Spinal cord (tissue), 10 donors: ENCODE measurements at places on chromosomes 3 and 15. TPM values are rescaled to one million over a fixed set of nuclear protein-coding genes. Genes with fewer than 3 reads are reported as not detected.

DNA sequence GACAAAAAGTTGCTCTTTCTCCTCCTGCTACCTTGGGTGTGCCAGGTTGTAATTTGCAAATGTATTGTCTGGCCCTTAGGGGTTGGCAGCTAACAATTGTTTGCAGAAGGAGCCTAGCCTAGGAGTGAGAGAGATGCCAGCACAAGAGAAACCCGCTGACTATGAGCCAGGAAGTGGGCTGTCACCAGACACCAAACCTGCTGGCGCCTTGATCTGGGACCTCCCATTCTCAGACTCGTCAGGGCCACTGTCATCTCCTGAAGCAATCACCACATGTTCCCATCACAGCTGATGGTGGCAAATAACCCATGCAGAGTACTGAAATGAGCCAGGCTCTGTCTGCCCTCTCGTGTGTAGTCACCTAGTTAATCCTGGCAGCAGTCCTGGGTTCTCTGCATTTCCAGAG is 406.4 kb upstream of the NPAP1 start:
- H3K36me3 ChIP-seq = no peaks in the 10 kb centered on the region
- H3K27me3 ChIP-seq = no peaks in the 10 kb centered on the region
- no peak overlapping the region for H3K4me3 ChIP-seq
- peaks cover 5% of the 10 kb centered on the region for H3K4me1 ChIP-seq

DNA sequence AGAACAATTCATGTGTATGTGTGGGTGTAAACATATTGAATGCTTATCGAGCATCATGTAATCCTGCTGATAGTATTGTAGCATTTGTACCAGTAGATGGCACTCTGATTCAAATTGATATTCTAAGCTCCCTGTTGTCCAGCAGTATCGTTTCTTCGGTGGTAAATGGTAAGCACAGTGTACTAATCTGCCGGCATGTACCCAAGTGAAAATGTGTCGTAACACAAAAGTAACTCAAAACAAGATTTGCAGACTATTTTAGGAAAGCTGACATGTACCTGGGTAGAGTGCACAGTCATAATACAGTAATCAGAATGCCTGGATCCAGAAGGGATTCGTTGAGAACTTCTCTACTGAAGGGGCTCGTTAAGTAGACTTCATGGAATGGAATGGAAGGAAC is 31.7 kb upstream of the MNS1 start:
- peak; percentile 43 for DNase-seq
- no peak overlapping the region for H3K27ac ChIP-seq
- H3K36me3 ChIP-seq = no peaks in the 10 kb centered on the region
- no peak overlapping the region for H3K4me3 ChIP-seq
- H3K4me1 ChIP-seq = no peaks in the 10 kb centered on the region

The RPP25 gene
- total RNA-seq = 5.6 TPM

DNA sequence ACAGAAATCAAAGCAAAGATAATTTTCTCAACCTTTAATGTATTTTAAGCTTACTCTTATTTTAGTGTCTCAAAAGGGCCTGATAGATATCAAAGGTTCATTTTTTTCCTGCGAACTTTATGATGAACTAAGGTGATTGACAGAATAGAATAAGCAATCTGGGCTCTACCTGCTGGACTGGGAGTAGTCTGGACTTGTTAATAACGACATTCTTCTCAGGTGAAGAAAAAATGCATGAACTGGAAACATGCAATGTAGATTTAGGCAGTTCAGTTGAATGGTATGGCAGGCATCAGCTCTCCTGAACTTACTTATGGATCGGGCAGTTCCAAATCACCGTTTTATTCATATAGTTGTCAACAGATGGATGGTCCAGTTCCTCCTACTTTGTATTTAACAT is 189.7 kb upstream of the ZBTB20 start:
- no peak overlapping the region for H3K4me3 ChIP-seq
- H3K27ac ChIP-seq = no peak overlapping the region
- H3K27me3 ChIP-seq = no peaks in the 10 kb centered on the region
- no peak for DNase-seq

The SHISA5 gene
- total RNA-seq = 40.9 TPM

The GABRG3 gene
- total RNA-seq = 23.7 TPM

- H3K4me1 ChIP-seq = no peaks in the 10 kb centered on the region
- no peaks in the 10 kb centered on the region for H3K36me3 ChIP-seq
- H3K27me3 ChIP-seq = no peaks in the 10 kb centered on the region
- H3K4me3 ChIP-seq = no peak overlapping the region
- no peak overlapping the region for H3K27ac ChIP-seq
Measured at GRCh38 chr3:178743297-178743696, 207.1 kb downstream of the KCNMB2 start.

DNA sequence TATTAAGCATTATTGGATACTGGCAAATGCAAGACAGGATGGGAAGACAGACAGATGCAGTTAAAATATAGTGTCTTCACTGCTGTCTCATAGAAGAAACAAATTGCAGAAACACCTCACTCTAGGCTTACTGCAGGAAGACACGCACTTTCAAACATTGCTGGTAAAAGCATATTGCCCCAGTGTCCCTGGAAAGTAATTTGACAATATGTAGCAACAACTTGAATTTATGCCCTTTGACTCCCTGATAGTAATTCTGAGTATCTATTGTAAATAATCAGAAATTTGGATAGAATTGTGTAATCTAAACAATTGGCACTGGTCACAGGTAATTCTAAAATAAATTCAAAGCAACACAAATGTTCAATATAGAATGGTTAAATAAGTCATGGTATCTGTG is 62.0 kb downstream of the MSL2 start:
- H3K36me3 ChIP-seq = no peaks in the 10 kb centered on the region
- no peak overlapping the region for H3K4me3 ChIP-seq
- H3K27me3 ChIP-seq = no peaks in the 10 kb centered on the region
- H3K4me1 ChIP-seq = no peaks in the 10 kb centered on the region

The TBC1D2B gene
- total RNA-seq = 41.7 TPM

The STAG1 gene
- total RNA-seq = 57.0 TPM

DNA sequence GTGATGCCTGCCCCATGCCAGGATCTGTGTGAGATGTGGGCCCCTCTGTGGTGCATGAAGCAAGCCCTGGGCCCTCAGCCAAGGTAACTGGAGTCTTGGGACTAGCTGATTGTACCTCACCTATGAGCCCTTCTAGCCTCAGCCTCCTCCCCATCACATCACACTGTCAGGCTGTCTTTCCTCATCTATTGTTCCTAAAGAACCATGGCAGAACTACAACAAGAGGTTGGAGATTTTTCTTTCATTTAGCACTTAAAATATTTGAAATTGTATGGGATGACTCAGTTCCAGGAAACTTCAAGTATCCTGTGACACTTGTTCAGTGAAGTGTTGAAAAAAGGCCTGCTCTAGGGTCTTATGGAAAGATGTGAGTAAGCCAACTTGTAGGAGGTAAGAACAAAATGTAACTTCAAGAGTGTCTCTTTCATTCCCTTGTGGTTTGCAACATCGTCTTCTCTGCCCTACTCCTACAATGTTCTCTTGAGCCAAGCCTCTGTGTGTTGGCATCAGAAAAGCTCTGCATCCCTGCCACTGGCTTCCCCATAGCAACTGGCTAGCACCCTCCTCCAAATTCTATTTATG is 58.7 kb upstream of the TIPARP start:
- H3K36me3 ChIP-seq = no peaks in the 10 kb centered on the region
- no peak overlapping the region for H3K27ac ChIP-seq
- no peak for DNase-seq
- H3K4me3 ChIP-seq = no peak overlapping the region
- H3K4me1 ChIP-seq = no peaks in the 10 kb centered on the region

- H3K36me3 ChIP-seq = peaks cover 2% of the 10 kb centered on the region
- peak overlapping the region; percentile 51 for H3K4me3 ChIP-seq
- peaks cover 43% of the 10 kb centered on the region for H3K4me1 ChIP-seq
Measured at GRCh38 chr3:58177747-58178527, 32.8 kb downstream of the DNASE1L3 start.

GRCh38 chr3:86563400-86563970 is 427.5 kb downstream of the VGLL3 start:
- H3K27me3 ChIP-seq = no peaks in the 10 kb centered on the region
- no peaks in the 10 kb centered on the region for H3K36me3 ChIP-seq
- no peaks in the 10 kb centered on the region for H3K4me1 ChIP-seq
- DNase-seq = peak; percentile 43
- H3K27ac ChIP-seq = no peak overlapping the region
- no peak overlapping the region for H3K4me3 ChIP-seq

- H3K4me3 ChIP-seq = no peak overlapping the region
- peaks cover 16% of the 10 kb centered on the region for H3K4me1 ChIP-seq
- H3K27me3 ChIP-seq = no peaks in the 10 kb centered on the region
- H3K36me3 ChIP-seq = no peaks in the 10 kb centered on the region
- no peak for DNase-seq
Measured at GRCh38 chr3:192860454-192860853, 57.2 kb downstream of the MB21D2 start.

GRCh38 chr15:96347181-96348111 is 16.9 kb downstream of the NR2F2 start:
- H3K4me3 ChIP-seq = peak overlapping the region; percentile 88
- peaks cover 64% of the 10 kb centered on the region for H3K4me1 ChIP-seq
- H3K27ac ChIP-seq = peak overlapping the region; percentile 89
- H3K27me3 ChIP-seq = peaks cover 45% of the 10 kb centered on the region
- no peak for DNase-seq
- peaks cover 24% of the 10 kb centered on the region for H3K36me3 ChIP-seq

DNA sequence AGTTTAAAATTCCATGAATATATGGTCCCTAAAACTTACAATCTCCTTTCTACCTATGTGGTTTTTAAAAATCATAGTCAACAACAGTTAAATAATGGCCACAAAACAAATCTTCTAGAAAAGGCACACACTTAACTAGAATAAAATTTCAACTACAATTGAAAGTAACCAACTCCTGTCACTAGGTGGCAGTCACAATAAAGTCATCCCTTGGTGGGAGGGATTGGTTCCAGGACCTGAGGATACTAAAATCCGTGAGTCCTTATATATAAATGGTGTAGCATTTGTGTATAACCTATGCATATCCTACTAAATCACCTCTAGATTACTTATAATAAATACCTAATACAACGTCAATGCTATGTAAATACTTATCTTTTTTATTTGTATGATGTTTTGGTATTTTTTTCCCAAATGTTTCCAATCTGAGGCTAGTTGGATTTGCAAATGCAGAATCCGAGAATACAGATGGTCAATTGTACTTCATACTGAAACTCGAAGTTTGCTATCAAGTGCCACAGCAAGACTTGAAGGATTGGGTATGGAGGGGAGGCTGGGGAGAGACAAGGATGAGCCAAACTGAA is 172.6 kb downstream of the FMN1 start:
- no peak overlapping the region for H3K27ac ChIP-seq
- H3K36me3 ChIP-seq = no peaks in the 10 kb centered on the region
- peak; percentile 89 for DNase-seq
- no peak overlapping the region for H3K4me3 ChIP-seq
- peaks cover 5% of the 10 kb centered on the region for H3K4me1 ChIP-seq
- no peaks in the 10 kb centered on the region for H3K27me3 ChIP-seq

DNA sequence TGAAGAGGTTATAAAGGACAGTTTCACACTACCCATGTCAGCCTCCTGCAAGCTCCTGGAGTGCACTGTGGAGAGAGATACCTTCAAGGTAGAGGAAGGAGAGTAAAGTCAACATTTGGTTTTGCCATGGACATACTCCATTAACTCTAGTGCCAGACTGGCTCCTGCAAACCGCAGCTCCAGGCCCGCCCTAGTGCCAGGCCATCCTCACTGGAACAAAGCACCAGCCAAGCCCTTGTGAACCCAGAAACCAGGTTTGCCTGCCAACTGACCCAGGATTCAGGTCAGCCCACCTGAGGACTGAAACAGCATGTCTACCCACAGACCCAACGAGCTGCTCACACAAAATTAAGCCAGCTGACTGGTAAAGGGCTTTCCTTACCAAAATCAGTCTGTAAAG is 41.0 kb upstream of the TP63 start:
- no peaks in the 10 kb centered on the region for H3K27me3 ChIP-seq
- no peaks in the 10 kb centered on the region for H3K36me3 ChIP-seq
- H3K27ac ChIP-seq = no peak overlapping the region
- H3K4me1 ChIP-seq = no peaks in the 10 kb centered on the region

GRCh38 chr3:2950159-2950558 is 160.0 kb downstream of the IL5RA start:
- no peak overlapping the region for H3K27ac ChIP-seq
- no peak for DNase-seq
- H3K36me3 ChIP-seq = no peaks in the 10 kb centered on the region

DNA sequence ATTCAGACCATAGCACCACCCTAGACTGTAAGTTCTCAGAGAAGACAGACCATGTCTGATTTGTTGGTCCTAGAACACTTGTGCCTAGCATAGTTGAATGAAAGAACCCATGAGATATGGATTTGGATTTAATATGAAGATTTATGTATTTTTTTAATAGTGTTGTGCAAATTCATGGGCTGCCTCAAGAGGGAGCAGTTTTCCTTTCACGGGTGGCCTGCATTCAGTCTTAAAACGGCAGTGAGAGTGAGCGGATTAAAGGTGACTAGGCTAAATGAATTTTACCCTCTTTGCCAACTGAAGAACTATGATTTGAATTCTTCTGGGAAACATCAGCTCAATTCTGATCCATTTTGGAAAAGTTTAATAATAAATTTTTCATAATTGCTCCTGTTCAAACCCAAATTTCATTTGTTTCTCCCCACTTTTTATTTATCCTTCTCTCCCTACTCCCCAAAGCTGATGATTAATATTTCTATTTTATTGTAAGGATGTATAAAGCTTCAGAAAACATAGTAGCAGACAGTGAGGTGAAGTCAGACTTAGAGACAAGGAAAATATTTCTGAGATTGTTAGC is 67.3 kb downstream of the MORC1 start:
- H3K4me3 ChIP-seq = no peak overlapping the region
- no peaks in the 10 kb centered on the region for H3K36me3 ChIP-seq
- H3K4me1 ChIP-seq = no peaks in the 10 kb centered on the region
- no peak overlapping the region for H3K27ac ChIP-seq

- peaks cover 78% of the 10 kb centered on the region for H3K36me3 ChIP-seq
- peaks cover 51% of the 10 kb centered on the region for H3K4me1 ChIP-seq
- no peak overlapping the region for H3K27ac ChIP-seq
- H3K27me3 ChIP-seq = no peaks in the 10 kb centered on the region
Measured at GRCh38 chr3:126346466-126346865, 10.7 kb downstream of the KLF15 start.

- H3K27ac ChIP-seq = no peak overlapping the region
- H3K4me1 ChIP-seq = no peaks in the 10 kb centered on the region
- H3K36me3 ChIP-seq = no peaks in the 10 kb centered on the region
- no peak for DNase-seq
- H3K27me3 ChIP-seq = no peaks in the 10 kb centered on the region
Measured at GRCh38 chr3:73828348-73828747, 203.6 kb upstream of the PDZRN3 start.

The ADAMTSL3 gene
- 25.2 TPM for total RNA-seq

GRCh38 chr15:92711457-92711831 is 55.9 kb upstream of the FAM174B start:
- no peaks in the 10 kb centered on the region for H3K36me3 ChIP-seq
- peaks cover 11% of the 10 kb centered on the region for H3K4me1 ChIP-seq
- no peaks in the 10 kb centered on the region for H3K27me3 ChIP-seq
- DNase-seq = no peak
- H3K4me3 ChIP-seq = no peak overlapping the region

DNA sequence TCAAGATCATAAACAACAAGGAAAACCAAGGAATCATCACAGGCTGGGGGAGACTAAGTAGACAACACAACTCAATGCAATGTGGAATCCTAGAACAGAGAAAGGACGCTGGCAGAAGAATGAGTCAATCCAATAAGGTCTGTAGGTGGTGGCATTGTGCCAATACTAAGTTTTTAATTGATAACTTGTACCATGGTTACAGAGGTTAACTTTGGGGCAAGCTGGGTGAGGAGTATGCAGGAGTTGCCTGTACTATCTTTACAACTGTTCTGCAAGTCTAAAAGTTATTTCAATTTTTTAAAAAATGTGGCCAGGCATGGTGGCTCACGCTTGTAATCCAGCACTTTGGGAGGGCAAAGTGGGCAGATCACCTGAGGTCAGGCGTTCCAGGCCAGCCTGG is 46.2 kb downstream of the RORA start:
- peaks cover 3% of the 10 kb centered on the region for H3K27me3 ChIP-seq
- DNase-seq = no peak
- peaks cover 19% of the 10 kb centered on the region for H3K4me1 ChIP-seq
